Activated naive CD8-positive, alpha-beta T cell treated with anti-CD3 and anti-CD28 coated beads for 36 hours (primary cell): ENCODE measurements at places on chromosomes 6 and 20. TPM values are rescaled to one million over a fixed set of nuclear protein-coding genes. Genes with fewer than 3 reads are reported as not detected.

DNA sequence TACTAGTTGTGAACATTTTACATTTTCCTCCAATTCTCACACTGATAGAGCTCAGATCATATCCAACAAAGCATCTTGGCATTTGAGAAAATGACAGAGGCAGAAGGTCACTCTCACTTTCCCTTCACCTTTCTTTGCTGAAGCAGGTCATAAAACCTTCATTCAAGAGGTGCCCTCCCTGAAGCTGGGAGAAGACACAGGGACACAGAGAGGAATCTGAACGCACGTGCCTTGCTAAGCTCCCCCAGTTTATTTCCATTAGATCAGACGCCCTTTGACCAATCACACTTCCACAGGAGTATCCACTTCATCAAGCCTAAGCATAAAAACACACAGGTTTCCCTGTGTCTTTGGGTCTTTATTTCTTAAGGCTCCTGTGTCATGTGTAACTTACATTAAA is 9.2 kb upstream of the MBOAT1 start:
- H3K36me3 ChIP-seq = no peaks in the 10 kb centered on the region
- no peaks in the 10 kb centered on the region for H3K4me1 ChIP-seq
- DNase-seq = no peak
- H3K4me3 ChIP-seq = no peak overlapping the region
- H3K27ac ChIP-seq = no peak overlapping the region

PPP1R3G gene
- total RNA-seq = 0.10 TPM

EBF4 gene
- total RNA-seq = 0.66 TPM

GJA10 gene
- total RNA-seq = not detected

GRCh38 chr20:37852666-37853065 is 50.3 kb upstream of the VSTM2L start:
- no peaks in the 10 kb centered on the region for H3K4me1 ChIP-seq
- peaks cover 11% of the 10 kb centered on the region for H3K36me3 ChIP-seq
- H3K27me3 ChIP-seq = no peaks in the 10 kb centered on the region
- H3K4me3 ChIP-seq = no peak overlapping the region

BTNL2 gene
- total RNA-seq = not detected
